Common myeloid progenitor, CD34-positive (primary cell): ENCODE measurements at places on chromosomes 6 and 20.
A peak's percentile ranks its signal among the peaks of the same experiment; 100 is the strongest.

DNA sequence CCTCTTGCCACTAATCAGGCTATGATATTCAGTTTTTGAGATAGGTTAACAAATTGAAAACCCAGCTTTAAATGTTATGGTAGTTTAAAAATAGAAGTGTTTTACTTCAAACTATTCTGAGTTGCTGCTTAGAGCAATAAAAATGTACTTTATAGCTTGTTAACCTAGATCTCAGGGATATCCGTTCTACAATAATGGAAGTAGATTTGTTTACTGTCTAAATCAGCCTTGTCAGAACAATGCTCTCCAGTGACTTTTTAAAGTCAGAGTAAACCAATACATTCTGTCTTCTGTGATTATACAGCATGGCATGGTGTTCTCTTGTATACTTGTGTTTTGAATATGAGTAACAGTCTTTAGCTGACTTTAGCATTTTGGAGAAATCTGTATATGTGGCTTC lies 161.5 kb downstream of the PACRG start:
- no peak for DNase-seq

DNA sequence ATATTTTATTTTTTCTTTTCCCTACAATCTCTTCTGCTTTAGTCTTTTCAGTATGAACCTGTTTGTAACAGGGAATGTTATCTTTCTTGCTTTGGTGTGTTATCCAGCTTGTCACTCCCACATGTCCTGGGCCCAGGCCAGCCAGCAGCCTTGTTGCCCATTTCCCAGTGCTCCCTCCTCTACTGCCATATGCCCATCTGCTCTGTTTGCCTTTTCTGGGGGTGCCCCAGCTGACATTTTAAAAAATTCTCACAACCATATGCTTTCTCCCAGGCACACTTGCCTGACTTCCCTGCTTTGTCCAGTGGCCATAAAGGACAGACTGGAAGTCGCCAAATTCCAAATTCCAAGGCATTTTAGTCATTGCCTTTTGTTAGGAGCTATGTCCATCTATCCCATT lies 23.6 kb upstream of the LMBRD1 start:
- DNase-seq = no peak

GRCh38 chr6:148758492-148758891 lies 11.7 kb downstream of the UST start:
- DNase-seq = peak; percentile 90

DNA sequence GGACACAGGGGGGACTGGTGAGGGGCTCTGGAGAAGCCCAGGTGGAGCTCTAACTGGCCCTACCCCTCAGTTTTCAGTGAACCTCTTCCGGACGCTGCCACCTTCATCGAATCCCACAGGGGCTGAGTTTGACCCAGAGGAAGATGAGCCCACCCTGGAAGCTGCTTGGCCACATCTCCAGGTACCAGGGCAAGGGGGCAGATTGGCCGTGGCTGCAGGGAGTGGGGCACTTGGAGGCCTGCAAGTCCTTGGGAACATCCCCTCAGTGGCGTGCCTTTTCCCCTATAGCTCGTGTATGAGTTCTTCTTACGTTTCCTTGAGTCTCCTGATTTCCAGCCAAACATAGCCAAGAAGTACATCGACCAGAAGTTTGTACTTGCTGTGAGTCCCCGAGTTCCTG lies 6.6 kb downstream of the MEA1 start:
- no peak for DNase-seq

- DNase-seq = peak; percentile 88
These were observed 31.7 kb upstream of the TBPL1 start for GRCh38 chr6:133921249-133921859.

DNA sequence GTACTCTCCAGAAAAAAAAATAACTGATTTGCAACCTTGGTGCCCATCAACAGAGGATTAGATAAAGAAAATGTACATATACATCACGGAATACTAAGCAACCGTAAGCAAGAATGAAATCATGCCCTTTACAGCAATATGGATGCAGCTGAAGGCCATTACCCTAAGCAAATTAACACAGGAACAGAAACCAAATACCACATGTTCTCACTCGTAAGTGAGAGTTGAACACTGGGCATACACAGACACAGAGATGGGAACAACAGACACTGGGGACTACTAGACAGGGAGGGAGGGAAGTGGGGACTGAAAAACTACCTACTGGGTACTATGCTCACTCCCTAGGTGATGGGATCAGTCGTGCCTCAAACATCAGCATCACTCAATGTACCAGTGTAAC lies 32.8 kb upstream of the CAP2 start:
- no peak for DNase-seq

DNA sequence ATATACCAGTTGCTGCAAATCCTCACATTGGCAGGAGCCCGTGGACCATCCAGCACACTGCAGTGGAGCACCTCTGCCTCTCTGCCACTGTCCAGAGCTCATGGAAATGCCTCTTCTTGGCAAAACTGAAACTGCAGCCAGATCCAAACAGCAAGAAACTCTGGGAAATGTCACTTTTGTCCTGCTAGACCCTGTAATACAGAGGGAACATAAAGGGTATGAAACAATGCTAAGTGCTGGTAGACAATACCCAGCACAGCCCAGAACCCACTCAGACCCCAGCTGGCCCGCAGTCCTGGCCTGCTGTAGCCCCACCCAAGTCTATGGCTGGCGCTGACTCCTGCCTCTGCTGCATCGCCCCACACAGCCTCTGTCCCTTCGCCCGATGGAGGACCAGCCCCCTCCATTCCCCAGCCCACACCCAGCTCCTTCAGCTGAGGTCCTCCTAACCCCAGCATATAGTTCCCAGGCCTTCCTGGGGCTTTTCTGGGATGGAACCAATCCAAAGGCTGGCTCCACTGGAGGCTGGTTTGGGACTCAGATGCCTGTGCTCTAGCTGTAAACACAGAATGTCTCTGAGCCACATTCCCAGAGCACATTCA lies 242.5 kb downstream of the LRFN2 start:
- DNase-seq = no peak

DNA sequence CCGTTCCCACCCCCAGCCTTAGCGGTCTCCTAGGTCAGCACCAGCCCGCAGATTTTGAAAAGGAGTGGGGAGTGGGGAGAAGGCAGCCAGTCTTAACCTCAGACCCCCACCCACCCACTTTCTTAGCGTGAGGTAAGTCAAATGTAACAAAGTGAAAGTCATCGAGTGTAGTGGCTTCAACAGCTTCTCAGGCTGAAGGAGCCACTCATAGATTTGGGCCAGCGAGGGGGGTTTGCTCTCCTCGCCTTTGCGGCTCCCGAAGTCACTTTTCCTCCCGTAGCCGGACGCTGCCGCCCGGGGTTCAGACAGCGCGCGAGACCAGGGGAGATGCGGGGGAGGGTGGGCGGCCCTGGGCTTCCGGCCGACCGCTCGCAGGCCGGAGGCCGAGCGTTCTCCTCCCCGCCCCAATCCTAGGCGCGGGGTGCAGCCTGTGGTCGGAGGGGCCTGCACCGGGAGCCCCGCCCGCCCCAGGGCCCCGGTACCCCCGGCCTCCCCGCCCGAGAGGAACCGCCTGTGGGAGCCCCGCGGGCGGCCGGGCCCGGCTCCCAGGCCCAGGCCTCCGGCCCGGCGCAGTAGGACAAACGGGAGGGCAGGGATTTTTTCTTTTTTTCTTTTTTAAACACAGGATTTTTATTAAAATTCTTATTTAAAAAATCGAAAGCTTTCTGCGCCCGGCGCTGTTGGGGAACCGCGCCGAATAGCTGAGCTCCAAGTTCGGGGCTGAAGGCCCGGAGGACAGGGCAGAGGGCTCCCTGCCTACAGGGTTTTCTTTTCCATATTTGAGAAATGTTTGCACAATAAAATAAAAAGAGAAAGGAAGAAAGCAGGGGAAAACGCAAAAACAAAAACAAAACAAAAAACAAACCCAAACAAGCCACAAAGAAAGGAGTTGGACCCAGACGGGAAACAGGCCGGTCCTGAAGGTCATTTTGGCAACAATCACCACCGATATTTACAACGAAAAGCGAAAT lies 3.2 kb downstream of the NKX2-2 start:
- DNase-seq = peak; percentile 63

DNA sequence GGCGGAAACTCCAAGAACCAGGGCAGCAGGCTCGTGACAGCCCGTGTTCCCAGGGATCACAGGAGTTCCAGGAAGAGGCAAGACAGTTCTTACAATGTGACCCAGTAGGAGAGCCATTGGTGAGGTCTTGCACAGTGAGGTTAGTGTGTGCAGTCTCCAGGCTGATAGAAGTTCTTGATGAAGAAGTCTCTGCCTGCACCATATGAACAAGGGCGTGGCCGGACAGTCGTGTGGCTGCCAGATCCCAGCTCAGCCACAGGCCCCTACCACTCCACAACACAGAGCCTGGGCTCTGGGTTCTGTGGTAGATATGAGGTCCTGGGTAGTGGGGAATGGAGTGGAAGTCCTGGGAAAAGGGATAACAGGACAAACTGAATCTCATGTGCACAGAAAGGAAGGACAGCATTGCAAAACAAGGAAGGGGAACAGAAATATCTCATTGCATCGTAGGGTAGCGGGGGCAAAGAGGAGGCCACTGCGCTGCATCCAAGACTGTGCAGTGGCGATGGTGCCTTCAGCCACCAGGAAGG lies 65.2 kb downstream of the STX11 start:
- DNase-seq = peak; percentile 42

GRCh38 chr6:32140420-32141046 lies 10.4 kb upstream of the FKBPL start:
- DNase-seq = no peak

DNA sequence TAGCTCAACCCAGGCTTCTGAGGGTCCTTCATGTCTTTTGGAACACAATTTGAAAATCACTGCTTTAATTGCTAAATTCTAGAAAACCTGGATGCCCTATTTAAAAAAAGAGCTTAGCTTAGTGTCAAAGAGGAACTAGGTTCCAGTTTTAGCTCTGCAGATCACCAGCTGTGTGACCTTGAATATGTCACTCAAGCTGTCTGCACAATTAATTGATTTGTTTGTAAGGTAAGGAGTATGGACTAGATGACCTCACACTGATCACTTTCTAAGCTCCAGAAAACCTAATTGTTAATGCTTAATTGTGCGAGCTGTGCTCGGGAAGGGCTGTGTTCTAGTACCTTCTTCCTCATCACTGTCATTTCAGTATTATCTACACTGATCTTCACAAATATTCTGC lies 26.2 kb downstream of the UTRN start:
- DNase-seq = no peak

GRCh38 chr6:18218233-18218632 lies 46.1 kb downstream of the DEK start:
- DNase-seq = no peak

- DNase-seq = no peak
These were observed 12.0 kb downstream of the KCNK5 start for GRCh38 chr6:39217177-39217864.

GRCh38 chr20:3721912-3722311 lies 9.5 kb upstream of the SIGLEC1 start:
- DNase-seq = no peak

- no peak for DNase-seq
These were observed 283.6 kb downstream of the PTPRT start for GRCh38 chr20:42906120-42906519.

DNA sequence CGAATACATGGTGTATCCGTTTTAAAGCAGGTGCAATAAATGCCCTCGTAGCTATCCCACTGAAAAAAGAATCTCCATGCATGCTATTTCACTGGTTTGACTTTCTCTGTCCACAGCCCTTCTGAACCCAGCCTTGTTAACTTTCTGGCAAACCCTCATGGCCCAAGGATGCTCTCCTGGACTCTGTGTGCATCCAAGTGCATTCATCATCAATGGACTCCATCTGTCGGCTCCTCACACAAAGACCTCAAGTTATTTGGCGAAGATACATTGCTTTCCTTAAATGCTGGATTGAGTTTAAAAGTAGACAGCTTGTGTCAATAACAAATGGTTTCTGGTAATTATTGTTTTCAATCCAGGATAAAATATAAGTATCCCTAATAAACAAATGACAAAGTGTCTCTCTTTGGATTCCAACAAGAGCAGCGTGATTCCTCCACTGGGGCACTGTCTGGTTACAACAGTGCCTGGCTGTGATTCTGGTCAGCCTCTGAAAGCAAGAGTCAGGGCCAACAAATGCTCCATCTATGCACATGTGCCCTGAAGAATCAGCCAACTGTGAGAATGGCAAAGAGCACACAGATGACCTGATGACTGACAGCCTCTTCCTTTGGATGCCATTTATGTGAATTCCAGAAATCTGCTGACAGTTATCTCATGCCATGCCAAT lies 55.7 kb downstream of the FYN start:
- no peak for DNase-seq

- no peak for DNase-seq
These were observed 211.9 kb upstream of the RNF24 start for GRCh38 chr20:4227085-4227821.

- no peak for DNase-seq
These were observed 137.3 kb downstream of the HTR1B start for GRCh38 chr6:77326029-77326428.

GRCh38 chr20:46973766-46974165 lies 79.1 kb downstream of the EYA2 start:
- no peak for DNase-seq

- peak; percentile 39 for DNase-seq
These were observed 29.6 kb downstream of the PCNA start for GRCh38 chr20:5090191-5090590.

DNA sequence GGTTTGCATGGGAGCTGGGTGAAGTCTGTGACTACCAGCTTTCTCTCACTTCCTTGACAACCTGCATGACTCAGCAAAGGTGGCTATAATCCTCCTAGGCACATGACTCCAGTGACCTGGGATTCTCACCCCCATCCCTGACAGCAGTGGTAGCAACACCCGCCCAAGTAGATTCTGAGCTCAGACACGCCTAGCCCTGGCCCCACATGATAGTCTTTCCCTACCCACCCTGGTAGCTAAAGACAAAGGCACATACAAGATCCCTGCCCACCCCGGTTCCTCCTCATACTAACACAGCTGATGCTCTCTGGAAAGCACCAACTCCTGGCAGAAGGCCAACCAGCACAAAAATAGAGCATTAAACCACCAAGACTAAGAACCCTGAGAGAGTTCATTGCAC lies 25.9 kb upstream of the CRISP1 start:
- DNase-seq = no peak

DNA sequence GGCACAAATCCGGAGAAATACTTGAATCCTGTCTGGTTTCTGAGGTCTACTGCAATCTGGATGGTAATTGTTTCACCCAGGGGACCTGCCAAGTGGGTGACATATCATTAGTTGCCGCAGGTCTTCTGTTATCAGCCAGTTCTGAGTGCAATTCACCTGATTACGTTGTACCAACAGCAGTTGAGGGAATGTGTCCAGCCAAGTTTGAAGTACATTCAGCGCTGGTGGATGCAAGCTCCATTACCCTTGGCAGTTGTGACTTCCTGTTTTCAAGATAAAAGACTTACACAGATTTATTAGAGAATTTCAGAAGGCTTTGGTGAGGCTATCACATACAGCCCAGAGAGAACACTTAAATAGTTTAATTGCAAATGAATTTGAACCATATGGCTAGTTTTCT lies 42.8 kb downstream of the FNDC1 start:
- no peak for DNase-seq

- DNase-seq = no peak
These were observed 36.8 kb downstream of the THBS2 start for GRCh38 chr6:169216830-169217229.

- peak; percentile 75 for DNase-seq
These were observed at the start of gene IPCEF1 for GRCh38 chr6:154356690-154357089. IPCEF1 (minus strand) TSS chr6:154356803; CDS start chr6:154265947, 90,856 bp downstream.
